ENCODE measurements at places on chromosomes 12 and 14.

GRCh38 chr12:117486840-117487659, 125.6 kb upstream of the NOS1 start:
- DNase-seq, result no peak

GRCh38 chr12:120199595-120200306, 1.2 kb downstream of the RPLP0 start:
- DNase-seq, result peak; percentile 28

DNA sequence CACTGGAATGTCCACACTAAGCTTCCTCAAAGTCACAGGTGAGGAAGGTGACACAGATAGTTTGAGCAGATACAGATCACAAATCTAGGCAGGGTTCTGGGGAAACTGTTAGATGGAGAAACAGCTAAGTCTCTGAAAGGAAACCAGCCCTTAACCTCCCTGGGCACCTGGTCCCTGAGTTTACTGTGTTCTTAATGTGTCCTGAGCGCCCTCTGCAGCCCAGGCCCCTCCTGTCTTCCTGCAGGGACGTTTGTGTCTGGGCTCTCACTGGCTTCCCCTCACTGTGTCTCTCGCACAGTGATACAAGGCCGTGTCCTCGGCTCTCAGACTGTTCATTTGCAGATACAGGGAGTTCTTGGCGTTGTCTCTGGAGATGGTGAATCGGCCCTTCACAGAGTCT, 684.3 kb downstream of the TMEM121 start:
- no peak for DNase-seq

DNA sequence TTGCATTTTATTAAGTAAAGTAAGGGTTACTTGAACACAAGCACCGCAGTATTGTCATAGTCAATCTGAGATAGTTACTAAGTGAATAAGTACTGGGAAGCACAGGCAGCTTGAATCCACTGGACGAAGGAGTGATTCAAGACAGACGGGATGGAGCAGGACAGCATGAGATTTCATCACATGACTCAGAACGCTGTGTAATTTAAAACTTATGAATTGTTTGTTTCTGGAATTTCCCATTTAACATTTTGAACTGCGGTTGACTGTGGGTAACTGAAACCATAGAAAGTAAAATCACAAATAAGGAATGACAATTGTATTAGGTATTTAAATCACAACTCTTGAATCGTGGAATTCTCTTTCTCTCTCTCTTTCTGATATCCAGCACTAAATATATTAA, 1630.4 kb upstream of the SEL1L start:
- DNase-seq, result no peak

GRCh38 chr14:86404989-86405649, 875.2 kb downstream of the FLRT2 start:
- no peak for DNase-seq

- no peak for DNase-seq
Observed at GRCh38 chr14:64861916-64862315, 17.8 kb downstream of the SPTB start.

GRCh38 chr14:100246809-100247428, 8.0 kb downstream of the YY1 start:
- DNase-seq, result no peak

GRCh38 chr12:124487066-124487833, 80.2 kb downstream of the NCOR2 start:
- DNase-seq, result no peak

- no peak for DNase-seq
Observed at GRCh38 chr14:60590991-60591414, 58.3 kb downstream of the SIX1 start.

DNA sequence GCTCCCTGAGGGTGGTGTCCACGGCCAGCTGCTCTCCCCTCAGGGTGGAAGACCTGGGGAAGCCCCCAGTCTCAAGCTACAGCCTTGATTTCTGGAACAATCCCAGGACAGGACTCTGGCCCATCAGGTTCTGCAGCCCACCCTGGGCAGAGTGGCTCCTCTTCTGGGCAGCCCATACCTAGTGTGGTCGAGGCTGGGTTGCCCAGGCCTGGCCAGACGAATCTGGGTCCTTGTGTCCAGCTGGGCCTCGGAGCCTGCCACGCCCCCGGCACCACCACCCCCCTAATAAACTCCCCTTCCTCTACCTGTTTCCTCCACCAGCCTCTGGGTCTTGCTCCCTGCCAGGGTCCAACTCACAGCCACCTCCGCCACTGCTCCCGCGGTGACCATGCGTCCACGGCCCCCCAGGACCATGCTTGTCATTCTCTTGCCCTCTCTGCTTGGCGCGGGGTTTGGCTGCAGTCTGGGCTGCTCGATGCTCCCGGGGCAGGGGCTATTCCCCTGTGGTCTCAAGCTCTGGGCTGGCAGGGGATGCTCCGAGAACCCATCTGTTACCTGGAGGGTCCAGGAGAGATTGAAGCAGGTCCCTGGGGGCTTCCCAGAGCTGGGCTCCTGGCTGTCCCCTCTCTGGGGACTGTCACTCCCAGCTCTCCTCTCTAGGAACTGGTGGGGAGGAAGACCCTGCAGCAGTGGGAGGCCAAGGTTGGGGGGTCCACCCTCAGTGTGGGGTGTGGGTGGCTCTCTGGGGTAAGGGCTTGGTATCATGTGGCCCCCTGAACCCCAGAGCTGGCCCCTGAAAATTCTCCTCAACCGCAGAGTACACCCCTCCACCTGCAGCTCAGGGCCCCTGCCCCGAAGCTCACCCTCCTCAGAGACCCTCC, 8.7 kb upstream of the GPR132 start:
- no peak for DNase-seq

GRCh38 chr12:116977465-116978380, 67.0 kb downstream of the FBXW8 start:
- DNase-seq, result no peak

DNA sequence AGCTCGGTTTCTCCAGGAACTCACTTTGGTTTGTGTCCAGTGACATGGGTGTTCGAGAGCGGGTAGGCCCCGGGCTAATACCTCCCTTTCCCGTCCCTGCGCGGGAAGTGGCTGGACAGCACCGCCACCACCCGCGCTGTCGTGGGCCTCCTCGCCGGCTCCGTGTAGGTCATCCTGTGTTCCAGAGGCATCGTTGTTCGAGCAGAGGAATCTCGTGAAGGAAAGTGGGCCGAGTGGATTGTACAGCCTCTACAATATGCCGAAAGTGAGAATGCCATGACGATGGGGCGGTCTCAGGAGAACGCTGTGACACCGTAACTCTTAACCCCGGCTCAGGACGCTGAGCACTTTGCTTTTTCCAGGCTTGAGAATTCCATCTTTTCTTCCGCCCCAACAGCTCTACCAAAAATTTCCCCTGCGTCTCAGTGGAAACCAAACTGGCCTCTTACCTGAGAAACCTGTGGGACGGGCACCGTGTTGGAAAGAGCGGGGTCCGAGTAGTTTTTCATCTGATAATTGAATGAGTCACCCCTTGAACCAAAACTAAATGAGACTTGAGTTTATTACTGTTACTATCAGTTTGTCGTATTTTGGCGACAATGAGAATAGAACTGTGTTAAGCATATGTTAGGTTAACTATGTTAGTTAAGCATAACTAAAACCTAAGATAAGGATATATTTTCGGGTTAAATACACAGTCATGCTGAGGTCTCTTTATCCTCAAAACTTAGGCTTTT, 510 bp downstream of the EIF2S1 start:
- DNase-seq, result no peak

DNA sequence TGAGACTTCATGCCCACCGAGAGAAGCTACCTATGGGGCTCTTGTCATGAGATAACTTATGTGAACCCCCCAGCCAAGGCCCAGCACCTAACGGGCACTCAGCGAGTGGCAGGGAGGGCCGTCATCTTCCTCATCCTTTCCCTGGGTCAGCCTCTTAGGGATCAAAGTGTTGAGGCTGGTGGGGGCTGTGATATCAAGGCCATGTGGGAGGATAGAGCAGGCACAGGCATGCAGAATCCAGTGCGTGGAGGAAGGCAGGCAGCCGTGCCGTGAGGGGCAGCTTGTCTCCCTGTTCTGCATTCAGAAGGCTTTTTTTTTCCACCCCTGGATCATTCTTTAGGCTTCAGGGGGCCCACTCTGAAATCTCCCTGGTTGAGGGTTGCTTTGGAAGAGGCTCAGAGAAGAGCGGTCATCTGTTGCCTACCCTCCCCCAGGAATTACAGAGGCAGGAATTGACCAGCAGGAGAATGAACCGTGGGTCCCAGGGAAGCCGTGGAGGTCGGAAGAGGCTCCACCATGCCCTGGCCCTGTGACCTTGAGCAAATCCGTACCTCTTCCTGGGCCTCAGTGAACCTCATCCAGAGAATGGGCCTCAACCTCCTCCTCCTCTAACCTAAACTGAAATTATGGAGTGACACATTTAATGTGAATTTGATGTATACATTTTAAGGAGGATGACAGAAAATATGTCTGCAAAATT, 62.8 kb downstream of the BEGAIN start:
- DNase-seq, result no peak

GRCh38 chr12:23631786-23632377, 317.6 kb downstream of the SOX5 start:
- DNase-seq, result no peak

GRCh38 chr12:62128175-62128975, 131.8 kb upstream of the USP15 start:
- no peak for DNase-seq

GRCh38 chr12:103905730-103906349, 24.4 kb upstream of the HSP90B1 start:
- no peak for DNase-seq

GRCh38 chr12:38736821-38737220, 168.6 kb downstream of the CPNE8 start:
- no peak for DNase-seq

DNA sequence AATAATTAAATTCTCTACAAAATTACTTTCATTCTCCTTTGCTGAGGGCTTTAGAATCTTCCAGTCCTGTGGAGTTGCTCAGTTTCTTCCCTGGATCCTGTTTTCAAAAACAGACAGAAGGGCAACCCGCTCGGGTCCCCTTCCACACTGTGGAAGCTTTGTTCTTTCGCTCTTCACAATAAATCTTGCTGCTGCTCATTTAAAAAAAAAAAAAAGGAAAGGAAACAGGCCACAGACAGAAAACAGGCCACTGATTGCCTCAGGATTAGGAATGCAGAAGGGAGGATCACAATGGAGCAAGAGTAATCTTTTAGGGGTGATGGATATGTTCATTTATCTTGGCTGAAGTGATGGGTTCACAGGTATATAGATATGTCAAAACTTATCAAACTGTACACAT, 29.5 kb upstream of the HIGD1C start:
- DNase-seq, result no peak

DNA sequence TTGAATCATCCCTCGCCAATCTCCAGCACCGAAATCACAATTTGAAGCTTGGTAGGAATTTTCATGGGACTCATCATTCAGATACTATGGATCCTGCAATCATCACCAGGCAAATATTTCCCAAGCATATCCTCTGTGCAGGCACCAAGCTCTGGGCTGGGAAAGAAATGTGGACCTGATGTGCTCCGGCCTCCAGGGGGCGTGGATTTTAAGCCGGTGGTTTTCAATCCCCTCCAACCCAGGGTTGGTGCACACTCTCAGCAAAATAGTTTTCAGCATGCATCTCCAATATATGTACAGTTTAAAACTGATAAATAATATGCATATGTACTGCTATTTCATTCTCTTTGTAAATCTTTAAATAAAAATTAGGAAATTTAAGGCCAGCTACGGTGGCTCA, 98.9 kb downstream of the RBM19 start:
- DNase-seq, result no peak

DNA sequence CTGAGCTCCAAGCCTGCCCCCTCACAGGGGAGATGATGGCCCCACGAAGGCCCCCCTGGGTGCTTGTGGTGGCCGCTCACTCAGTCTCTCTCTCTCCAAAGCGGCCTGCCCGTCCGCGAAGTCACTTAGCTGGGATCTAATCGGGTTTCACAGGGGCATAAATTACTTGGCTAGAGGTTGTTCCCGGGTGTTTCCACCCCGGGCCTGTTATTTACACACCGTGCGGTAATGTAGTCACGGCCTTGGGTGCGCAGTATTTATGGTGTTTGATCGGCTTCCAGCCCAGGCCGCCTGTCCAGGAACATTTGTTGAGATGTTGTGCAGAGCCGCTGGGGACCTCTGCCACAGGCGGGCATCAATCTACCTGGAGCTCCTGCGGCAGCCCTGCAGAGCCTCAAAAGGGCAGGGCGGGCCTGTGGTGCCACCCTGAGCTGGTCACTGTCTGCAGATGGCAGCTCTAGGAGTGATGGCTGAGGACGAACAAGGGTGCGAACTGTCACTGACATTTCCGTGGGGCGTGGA, 91.2 kb downstream of the KIF26A start:
- no peak for DNase-seq

DNA sequence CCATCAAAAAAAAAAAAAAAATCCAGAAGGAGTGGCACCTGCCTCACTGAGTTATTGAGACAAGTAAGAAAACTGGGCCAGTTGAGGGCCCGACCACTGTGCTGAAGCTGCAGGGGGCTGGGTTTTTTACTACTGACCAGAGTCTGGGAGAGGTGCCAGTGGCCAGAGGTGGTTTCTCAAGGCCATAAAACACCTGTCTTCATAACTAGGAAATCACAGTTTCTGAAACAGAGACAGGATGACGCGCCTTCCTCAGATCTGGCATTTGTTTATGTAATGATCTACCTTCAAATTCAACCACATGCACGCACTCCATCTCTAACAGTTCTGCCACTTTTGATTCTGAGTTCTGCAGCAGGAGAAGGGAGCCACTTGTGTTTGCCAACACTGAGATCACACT, 12.7 kb downstream of the TSPAN11 start:
- DNase-seq, result no peak

DNA sequence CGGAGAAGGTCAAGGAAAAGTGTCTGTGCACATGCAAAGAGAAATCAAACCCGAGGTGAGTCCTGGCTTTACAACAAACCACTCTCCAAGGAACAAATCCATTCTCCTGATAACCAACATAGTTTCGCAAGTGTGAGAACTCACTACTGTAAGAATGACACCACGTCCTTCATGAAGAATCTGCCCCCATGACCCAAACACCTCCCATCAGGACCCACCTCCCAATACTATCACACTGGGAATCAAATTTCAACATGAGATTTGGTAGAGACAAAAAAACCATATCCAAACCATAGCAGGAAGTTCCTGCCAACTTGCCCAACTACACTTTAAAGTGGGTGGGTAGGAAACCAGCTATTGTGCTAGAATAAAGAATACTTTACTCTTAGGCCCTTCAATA, 2.4 kb upstream of the ERC1 start:
- no peak for DNase-seq

- DNase-seq, result no peak
Observed at GRCh38 chr14:76371066-76371465, 4.9 kb upstream of the ESRRB start.

- DNase-seq, result no peak
Observed at GRCh38 chr12:88953029-88953586, 372.8 kb upstream of the KITLG start.

Measured in stimulated activated CD4-positive, alpha-beta T cell treated with anti-CD3 and anti-CD28 coated beads, Interleukin-12 subunit alpha, Interleukin-12 subunit beta, amount 100 ng/mL, for 24 hours (primary cell).